ENCODE measurements at places on chromosomes 4 and X.

DNA sequence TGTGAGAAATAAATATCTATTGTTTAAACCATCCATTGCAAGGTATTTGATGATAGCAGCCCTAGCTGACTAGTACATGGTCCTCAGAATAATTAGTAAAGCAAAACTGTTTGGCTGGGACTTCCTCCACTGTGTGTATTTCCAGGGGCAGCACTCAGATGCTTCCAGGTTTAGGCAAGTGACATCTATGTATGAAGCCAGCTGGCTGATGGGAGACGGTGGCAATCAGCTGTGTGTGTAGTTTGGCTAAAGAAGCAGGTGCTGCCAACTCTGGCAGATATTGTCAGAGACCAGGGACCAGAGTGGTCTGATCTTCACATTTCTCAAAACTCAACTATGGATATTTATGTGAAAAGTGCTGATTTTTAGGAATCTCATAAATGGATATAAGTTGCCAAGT lies 19.1 kb downstream of the HS3ST1 start:
- H3K4me1 ChIP-seq: no peaks in the 10 kb centered on the region
- H3K4me3 ChIP-seq: no peak overlapping the region
- H3K36me3 ChIP-seq: no peaks in the 10 kb centered on the region
- no peak overlapping the region for H3K27ac ChIP-seq
- H3K27me3 ChIP-seq: peaks cover 3% of the 10 kb centered on the region

GRCh38 chrX:39450234-39450977 lies 647.4 kb downstream of the BCOR start:
- no peaks in the 10 kb centered on the region for H3K36me3 ChIP-seq
- H3K4me1 ChIP-seq: peaks cover 13% of the 10 kb centered on the region
- H3K27me3 ChIP-seq: no peaks in the 10 kb centered on the region

GRCh38 chrX:29580560-29580959 lies 634.8 kb upstream of the MAGEB2 start:
- no peak overlapping the region for H3K4me3 ChIP-seq
- no peak for DNase-seq
- H3K27me3 ChIP-seq: no peaks in the 10 kb centered on the region
- no peaks in the 10 kb centered on the region for H3K4me1 ChIP-seq
- H3K27ac ChIP-seq: no peak overlapping the region

DNA sequence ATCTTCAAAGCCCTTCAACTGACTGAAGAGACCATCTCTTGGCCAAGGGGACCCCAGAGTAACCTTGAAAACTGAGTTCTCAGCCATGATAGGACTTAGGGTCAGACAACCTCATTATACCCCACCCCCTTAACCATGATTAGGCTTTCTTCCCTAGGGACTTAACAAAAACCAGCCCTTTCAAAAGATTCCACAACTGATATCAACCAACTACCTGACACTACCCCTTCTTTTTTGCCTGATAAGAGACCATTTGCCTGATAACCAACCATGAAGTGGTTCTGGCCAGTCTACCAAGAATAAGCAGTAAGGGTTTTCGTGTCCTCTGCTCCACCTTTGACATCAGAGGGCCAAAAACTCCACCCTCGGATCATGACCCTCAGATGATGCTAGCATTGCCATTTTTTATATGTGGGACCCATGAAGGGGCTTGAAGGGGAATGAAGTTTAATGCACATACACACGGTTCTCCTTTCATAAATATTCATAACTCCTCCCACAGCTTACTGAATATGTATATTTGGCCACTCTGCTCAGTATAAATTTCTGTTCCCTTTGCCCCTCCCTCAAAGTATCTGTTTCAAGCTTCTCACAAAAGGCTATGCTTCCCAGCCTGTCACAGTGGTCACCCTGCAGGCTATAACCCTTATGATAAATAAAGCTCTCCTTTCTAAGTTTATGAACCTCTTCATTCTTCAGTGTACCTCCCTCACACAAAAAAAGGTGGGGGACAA lies 12.3 kb downstream of the TBCK start:
- DNase-seq: no peak
- peaks cover 14% of the 10 kb centered on the region for H3K36me3 ChIP-seq
- no peaks in the 10 kb centered on the region for H3K27me3 ChIP-seq
- H3K4me1 ChIP-seq: peaks cover 5% of the 10 kb centered on the region
- H3K27ac ChIP-seq: no peak overlapping the region

GRCh38 chr4:114318309-114318708 lies 280.3 kb upstream of the UGT8 start:
- no peak overlapping the region for H3K27ac ChIP-seq
- no peaks in the 10 kb centered on the region for H3K27me3 ChIP-seq
- H3K4me3 ChIP-seq: no peak overlapping the region
- no peaks in the 10 kb centered on the region for H3K36me3 ChIP-seq
- DNase-seq: no peak

- H3K27ac ChIP-seq: no peak overlapping the region
- DNase-seq: no peak
- H3K36me3 ChIP-seq: peaks cover 31% of the 10 kb centered on the region
- H3K27me3 ChIP-seq: no peaks in the 10 kb centered on the region
- no peak overlapping the region for H3K4me3 ChIP-seq
Observed at GRCh38 chrX:65920620-65921019, 119.3 kb downstream of the VSIG4 start.

DNA sequence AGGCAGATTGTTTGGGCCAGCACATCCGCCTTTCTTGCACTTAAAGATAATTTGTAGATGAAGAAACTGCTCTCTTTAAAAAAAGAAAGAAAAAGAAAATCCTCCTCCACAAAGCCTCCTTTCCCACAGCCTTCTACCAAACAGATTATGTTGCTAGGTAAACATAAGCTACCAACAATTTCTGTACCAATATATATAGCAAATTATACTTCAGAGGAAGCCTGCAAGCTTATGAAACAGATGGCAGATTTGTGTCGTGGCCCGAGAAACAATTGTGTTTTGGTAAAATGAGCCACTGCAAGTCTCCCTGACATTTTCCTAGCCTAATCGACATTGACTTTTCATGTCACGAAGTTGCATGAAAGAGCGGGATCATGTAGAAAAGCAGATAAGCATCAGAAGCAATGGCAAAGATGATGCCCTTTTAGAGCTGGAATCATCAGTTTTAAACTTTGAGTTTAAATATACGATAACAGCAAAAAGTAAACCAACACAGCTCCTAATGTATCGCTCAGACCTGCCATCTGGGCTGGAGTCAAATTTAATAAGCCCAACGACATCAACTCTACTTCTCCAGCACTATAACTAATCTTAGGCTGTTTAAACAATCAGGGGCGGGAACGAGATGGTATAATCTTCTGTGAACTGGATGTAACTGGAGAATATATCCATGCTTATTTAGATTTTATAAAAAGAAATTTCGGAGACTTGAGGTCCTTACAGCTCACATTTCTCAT lies 94.9 kb upstream of the PLAC1 start:
- no peaks in the 10 kb centered on the region for H3K4me1 ChIP-seq
- H3K36me3 ChIP-seq: no peaks in the 10 kb centered on the region
- no peak overlapping the region for H3K27ac ChIP-seq
- no peak overlapping the region for H3K4me3 ChIP-seq

DNA sequence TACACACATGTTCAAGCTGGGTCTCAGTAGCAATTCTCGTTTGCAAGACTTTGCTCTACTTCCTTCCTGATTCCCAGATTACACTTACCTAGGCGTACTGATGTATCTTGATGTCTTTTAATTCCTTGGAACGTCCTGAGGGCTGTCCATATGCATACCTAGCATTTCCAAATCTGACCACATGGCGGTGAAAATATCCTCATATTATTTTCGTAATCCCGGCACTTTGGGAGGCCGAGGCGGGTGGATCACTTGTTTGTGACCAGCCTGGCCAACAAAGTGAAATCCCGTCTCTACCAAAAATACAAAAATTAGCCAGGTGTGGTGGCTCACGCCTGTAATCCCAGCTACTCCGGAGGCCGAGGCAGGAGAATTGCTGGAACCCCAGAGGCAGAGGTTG lies 1786.3 kb upstream of the TENM3 start:
- DNase-seq: no peak
- no peak overlapping the region for H3K4me3 ChIP-seq
- no peaks in the 10 kb centered on the region for H3K4me1 ChIP-seq
- no peaks in the 10 kb centered on the region for H3K36me3 ChIP-seq
- H3K27ac ChIP-seq: no peak overlapping the region

- no peaks in the 10 kb centered on the region for H3K36me3 ChIP-seq
- no peak overlapping the region for H3K27ac ChIP-seq
- DNase-seq: no peak
- H3K4me1 ChIP-seq: no peaks in the 10 kb centered on the region
- H3K4me3 ChIP-seq: no peak overlapping the region
Observed at GRCh38 chr4:164345756-164346155, 408.2 kb upstream of the SMIM31 start.

DNA sequence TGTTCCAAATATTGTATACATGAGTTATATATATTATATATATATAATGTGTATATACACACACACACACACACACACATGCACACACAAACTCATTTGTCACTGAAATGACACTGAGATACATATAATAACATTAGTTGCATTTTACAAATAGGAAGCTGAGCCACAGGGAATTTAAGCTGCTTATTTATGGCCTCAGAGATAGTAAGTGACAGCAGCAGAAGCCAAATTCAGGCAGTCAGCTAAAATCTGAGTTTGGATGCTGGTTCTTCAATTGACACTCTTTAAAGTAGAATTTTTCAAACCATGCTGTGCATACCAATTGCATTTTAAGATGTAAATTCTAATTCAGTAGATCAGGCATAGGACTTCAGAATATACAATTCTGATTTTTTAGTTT lies 163.3 kb upstream of the CTSO start:
- no peaks in the 10 kb centered on the region for H3K4me1 ChIP-seq
- no peak overlapping the region for H3K27ac ChIP-seq
- no peak overlapping the region for H3K4me3 ChIP-seq
- no peaks in the 10 kb centered on the region for H3K27me3 ChIP-seq
- DNase-seq: no peak
- no peaks in the 10 kb centered on the region for H3K36me3 ChIP-seq

DNA sequence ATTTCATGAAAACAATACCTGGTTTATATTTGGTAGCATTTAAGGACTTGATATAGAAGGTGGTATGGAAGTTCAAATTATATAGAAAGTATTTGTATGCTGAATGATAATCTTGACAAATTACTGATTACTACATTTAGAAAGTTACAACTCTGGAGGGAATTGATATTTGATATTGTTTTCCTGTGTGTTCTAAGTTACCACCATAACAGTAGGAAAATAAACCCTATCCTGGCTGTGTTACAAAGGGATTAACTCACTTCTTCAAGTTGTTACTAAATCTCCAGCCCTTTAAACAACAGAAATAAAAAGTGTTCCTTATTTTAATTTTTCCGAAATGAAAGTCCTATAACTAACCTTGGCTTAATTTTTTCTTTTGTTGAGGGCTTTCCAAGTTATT lies 36.6 kb downstream of the FHL1 start:
- no peak overlapping the region for H3K4me3 ChIP-seq
- no peak overlapping the region for H3K27ac ChIP-seq
- no peaks in the 10 kb centered on the region for H3K36me3 ChIP-seq
- H3K27me3 ChIP-seq: no peaks in the 10 kb centered on the region
- H3K4me1 ChIP-seq: no peaks in the 10 kb centered on the region

DNA sequence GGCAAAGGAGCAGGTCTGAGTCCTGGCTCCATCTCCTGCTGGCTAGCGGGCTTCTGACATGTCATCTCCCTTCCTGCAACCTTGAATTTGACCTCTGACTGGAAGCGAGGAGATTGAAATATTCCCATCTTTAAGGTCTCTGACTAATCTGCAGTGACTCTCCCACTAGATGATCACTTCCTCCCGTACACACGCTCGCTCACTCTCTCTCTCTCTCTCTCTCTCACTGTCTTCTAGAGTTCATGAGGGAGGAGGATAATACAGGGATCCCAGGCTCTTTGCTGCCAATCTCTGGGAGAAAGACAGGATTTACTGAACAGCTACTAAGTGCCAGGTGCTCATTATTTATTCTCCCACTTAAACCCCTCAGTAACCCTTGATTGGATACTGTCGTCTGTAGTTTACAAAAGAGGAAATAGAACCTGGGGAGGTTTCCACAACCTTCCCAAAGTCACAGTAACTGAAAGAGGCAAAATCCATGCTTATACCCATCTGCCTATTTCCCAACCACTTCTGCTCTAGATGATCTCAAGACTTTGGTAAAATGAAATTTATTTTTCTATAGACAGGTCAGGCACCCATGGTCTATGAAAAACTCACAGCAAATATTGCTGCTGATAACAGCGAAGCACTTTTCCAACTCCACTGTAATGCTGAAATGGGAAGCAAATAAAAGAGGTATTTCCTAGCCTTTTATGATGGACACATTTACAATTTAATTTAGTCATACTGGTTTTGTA lies 193.5 kb upstream of the C1QTNF7 start:
- peak overlapping the region; percentile 21 for H3K27ac ChIP-seq
- H3K27me3 ChIP-seq: no peaks in the 10 kb centered on the region
- peak overlapping the region; percentile 72 for H3K4me3 ChIP-seq
- peaks cover 26% of the 10 kb centered on the region for H3K4me1 ChIP-seq
- DNase-seq: no peak

DNA sequence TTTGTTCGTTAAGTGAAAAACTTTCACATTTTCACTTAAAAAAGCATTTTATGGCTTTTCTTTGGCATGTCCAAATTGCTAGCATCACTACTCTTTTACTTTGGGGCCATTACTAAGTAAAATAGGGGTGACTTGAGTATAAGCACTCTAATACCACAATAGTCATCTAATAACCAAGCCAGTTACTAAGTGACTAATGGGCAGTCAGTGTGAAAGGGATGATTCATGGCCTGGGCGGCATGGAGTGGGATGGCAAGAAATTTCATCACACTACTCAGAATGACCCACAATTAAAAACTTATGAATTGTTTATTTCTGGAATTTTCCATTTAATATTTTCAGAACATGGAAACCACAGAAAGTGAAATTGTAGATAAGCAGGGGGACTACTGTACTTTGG lies 60.9 kb downstream of the BMP15 start:
- H3K27me3 ChIP-seq: no peaks in the 10 kb centered on the region
- H3K27ac ChIP-seq: no peak overlapping the region
- H3K4me3 ChIP-seq: no peak overlapping the region
- no peaks in the 10 kb centered on the region for H3K4me1 ChIP-seq

- peaks cover 64% of the 10 kb centered on the region for H3K36me3 ChIP-seq
- H3K4me1 ChIP-seq: peaks cover 13% of the 10 kb centered on the region
- peak overlapping the region; percentile 80 for H3K27ac ChIP-seq
- H3K27me3 ChIP-seq: no peaks in the 10 kb centered on the region
Observed at GRCh38 chrX:71128166-71128833, 9.9 kb downstream of the MED12 start.

GRCh38 chr4:157838366-157838765 lies 334.5 kb downstream of the GASK1B start:
- H3K27me3 ChIP-seq: no peaks in the 10 kb centered on the region
- no peaks in the 10 kb centered on the region for H3K36me3 ChIP-seq
- no peak for DNase-seq
- H3K27ac ChIP-seq: no peak overlapping the region
- H3K4me1 ChIP-seq: no peaks in the 10 kb centered on the region
- no peak overlapping the region for H3K4me3 ChIP-seq

- H3K4me1 ChIP-seq: peaks cover 11% of the 10 kb centered on the region
- peak; percentile 8 for DNase-seq
- H3K36me3 ChIP-seq: no peaks in the 10 kb centered on the region
- H3K4me3 ChIP-seq: peak overlapping the region; percentile 18
- peaks cover 25% of the 10 kb centered on the region for H3K27me3 ChIP-seq
Observed at GRCh38 chr4:87895964-87896621, 63.3 kb downstream of the MEPE start.

- peaks cover 22% of the 10 kb centered on the region for H3K4me1 ChIP-seq
- H3K27me3 ChIP-seq: peaks cover 40% of the 10 kb centered on the region
- peak overlapping the region; percentile 86 for H3K4me3 ChIP-seq
- DNase-seq: no peak
- H3K27ac ChIP-seq: peak overlapping the region; percentile 60
- H3K36me3 ChIP-seq: no peaks in the 10 kb centered on the region
Observed at GRCh38 chr4:81471298-81471587, 464 bp downstream of the RASGEF1B start.

Data from T-helper 2 cell treated with Interferon-gamma antibody and Interleukin-4, amounts not matched to agents 5 μg/mL and 100 μg/mL, for 36 hours (primary cell).